ENCODE measurements at places on chromosomes 13 and 19. TPM values are rescaled to one million over a fixed set of nuclear protein-coding genes. Genes with fewer than 3 reads are reported as not detected.
A peak's percentile ranks its signal among the peaks of the same experiment; 100 is the strongest.

DNA sequence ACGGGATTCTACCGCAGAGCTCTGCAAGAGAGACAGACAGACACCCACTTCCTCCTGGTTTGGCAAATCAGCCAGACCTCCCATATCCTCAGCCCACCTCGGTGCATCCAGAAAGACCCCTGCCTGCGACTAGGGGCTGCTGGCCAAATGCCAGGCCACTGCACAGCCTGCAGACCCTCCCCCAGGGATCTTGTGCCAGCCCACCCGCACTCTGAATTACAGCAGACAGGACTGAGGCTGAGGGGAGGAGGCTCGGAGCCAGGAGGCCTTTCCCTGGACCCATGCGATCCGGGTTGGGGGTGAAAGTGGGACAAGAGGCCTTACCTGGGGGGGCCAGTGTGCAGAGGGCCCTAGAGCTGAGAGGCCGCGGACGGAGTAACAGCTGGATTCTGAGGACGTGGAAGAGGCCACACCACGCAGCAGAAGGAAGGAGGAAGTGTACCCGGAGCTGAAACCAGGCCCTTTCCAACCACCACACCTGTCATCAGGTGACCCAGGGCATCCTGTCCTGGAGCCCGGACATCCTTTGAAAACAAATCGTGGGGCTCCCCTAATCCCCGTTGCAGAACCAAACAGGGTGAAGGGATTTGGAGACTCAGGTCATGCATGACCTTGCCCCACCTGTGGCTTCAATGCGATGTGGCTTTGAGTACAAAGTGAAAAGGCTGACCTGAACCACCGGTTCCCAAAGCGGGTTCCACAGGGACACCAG is 993 bp downstream of the FUT6 start:
- DNase-seq, result no peak

GRCh38 chr19:18682807-18683108 is 722 bp upstream of the CRTC1 start:
- no peak for DNase-seq

- DNase-seq, result no peak
These were observed 60.0 kb downstream of the FLT1 start for GRCh38 chr13:28434926-28435325.

DNA sequence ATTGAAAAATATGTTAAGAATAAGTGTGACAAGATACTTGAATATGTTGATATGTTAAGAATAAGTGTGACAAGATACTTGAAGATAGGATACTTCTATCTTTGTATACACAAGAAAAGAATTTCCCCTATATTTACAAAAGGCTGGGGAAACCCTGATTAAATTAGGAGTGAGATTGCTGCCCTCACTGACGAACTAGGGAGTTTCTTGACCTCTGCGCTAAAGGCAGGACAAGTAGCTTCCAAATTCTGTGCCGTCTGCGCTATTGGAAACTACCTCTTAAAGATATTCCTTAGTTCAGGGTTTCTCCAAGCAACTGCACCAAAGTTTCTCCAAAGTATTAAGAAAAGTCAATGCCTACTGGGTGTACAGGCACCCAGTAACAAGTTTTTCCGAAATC is 730 bp downstream of the ZNF260 start:
- no peak for DNase-seq

- no peak for DNase-seq
These were observed 68.1 kb upstream of the SLC10A2 start for GRCh38 chr13:103134271-103134670.

DNA sequence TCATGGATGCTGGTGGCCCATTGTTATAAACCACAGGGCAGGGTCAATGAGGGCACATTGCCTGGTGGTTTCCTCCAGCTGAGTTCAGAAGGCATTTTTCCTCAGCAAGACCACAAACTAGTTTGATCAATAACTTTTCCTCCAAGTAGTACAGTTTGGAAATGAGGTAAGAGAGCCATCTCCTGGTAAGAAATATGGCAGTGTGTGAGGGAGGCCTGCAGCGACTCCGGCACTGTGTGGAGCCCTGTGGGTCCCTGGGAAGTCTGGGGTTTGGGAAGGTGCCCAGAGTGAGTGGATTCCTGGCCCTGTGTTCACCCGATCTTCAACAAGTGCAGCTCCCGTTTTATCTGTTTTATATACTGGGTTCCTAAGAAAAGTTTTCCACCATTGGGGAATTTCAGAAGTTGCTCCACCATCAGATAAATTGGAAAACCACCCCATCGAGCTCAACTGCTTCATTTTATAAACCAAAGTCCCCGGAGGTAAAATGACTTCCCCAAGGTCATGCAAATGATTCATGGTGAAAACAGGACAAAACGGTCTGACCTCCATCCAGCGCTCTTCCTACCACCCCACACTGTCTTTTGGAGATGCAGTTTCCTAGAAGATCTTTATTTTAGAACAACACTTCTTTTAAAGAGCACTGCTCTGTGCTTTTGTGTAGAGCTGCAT is 148.4 kb downstream of the KATNAL1 start:
- peak; percentile 75 for DNase-seq

- DNase-seq, result no peak
These were observed 80.0 kb downstream of the ZNF429 start for GRCh38 chr19:21585281-21585890.

GRCh38 chr13:77740097-77740735 is 42.7 kb downstream of the SLAIN1 start:
- DNase-seq, result no peak

PSG1 gene
- total RNA-seq, result not detected

NLRP7 gene
- total RNA-seq, result not detected

Data from activated CD4-positive, alpha-beta T cell treated with anti-CD3 and anti-CD28 coated beads, Interleukin-2, amount 10 ng/mL, durations not matched to agents 24 days and 14 days (primary cell).